ENCODE measurements at places on chromosomes 1 and 21.

DNA sequence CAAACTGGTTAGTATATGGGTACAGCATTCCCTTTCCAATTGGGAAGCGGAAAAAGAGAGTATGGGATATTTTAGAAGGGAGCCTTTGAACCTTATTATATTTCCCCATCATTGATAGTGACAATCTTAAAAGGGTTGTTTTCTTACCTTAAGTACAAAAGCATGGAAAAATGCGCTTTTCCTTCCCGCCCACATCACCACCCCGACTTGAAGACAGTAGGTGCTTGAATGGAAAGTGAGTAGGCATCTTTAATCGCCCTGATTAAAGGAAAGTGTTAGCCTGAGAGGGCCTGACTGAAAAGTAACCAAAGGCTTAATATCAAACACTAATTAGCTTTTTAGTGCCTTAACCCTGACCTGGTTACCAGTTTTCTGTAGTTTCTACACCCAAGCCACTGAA is 15.4 kb downstream of the GGPS1 start:
- DNase-seq = no peak

- peak; percentile 60 for DNase-seq
Observed at GRCh38 chr1:181089676-181090544, 1.4 kb downstream of the IER5 start.

DNA sequence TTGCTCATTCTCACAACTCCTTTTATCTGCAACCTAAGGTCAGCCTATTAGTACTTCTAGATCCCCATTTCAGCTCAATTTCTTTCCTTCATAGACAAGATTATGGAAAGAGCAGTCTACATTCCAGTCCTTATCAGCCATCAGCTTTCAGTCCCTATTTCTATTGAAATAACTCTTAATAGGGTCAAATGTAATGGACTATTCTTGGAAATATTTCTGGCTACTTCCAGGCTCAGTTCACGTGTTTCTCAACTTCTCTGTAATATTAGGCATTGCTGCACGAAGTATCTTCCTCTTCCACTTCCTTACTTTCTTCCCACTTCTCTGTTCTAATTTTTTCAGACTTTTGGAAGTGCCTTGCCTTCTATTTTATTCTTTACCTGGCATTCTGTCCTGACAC is 232.9 kb upstream of the USP25 start:
- no peak for DNase-seq

GRCh38 chr21:44790368-44790767 is 11.3 kb downstream of the UBE2G2 start:
- no peak for DNase-seq

GRCh38 chr1:155970531-155971167 is 7.7 kb downstream of the ARHGEF2 start:
- no peak for DNase-seq

DNA sequence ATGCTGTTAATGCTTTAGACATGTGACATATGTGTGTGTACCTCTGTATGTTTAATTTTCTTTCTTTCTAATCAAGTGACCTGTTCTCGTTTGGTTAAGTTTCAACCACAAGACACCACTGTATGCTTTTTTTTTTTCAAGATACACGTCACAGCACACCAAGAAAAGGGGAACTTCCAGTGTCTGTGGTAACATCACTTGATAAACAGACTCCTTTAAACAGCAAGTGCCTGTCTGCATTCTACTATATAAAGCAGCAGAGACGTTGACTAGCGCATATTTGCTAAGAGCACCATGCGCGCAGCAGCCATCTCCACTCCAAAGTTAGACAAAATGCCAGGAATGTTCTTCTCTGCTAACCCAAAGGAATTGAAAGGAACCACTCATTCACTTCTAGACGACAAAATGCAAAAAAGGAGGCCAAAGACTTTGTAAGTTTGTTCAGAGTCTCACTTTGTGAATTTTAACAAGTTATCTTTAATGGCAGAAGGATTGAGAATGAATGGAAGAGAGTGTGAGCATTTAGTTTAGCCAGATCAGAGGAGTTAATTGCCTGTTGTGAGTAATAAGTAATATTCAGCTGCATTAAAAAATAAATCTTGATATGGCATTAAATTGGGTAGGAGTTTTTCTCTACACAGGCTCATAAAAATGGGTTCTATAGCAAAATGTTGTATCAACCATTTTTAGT is at the start of gene RGS1:
RGS1 (plus strand) TSS at position 275 of the 691 bp plus-strand sequence; CDS start at position 295, 20 bp downstream.
- no peak for DNase-seq

DNA sequence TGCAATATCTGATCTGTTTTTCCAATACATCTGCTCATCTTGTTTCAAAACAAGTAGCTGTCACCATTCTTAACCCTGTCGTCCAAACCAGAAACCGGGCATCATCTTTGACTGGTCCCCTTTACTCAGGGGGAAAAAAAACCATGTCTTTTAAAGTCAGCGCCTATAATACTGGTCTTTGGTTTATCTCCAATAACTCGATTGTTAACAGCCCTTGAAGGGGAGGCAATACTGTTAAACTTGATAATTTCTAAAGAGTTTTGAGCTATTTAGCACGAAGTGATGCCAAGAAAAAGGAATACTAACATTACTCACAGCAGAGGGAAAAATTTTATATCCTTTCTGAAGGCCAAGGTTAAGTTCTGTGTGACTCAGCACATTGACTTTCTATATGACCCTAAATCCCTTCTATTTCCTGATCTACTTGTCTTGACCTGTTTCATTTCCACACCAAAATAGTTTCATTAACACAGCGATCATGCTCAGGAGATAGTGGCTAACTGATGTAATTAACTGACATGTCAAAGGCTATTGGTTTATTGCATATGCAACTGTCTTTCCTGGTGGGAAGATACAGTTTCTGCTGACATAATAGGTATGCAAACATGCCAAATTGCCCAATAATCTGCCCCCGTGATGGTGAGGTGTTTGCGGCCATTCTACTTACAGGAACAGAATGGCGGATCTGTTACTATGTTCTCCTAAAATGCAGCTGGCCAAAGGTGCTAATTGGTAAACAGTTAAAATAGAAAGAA is 59.1 kb downstream of the NFIA start:
- no peak for DNase-seq

- peak; percentile 65 for DNase-seq
Observed at GRCh38 chr1:14915356-14916054, 238.0 kb upstream of the TMEM51 start.

- DNase-seq = no peak
Observed at GRCh38 chr1:162214202-162214601, 144.7 kb downstream of the NOS1AP start.

GRCh38 chr1:195186544-195186943 is 1421.7 kb downstream of the KCNT2 start:
- DNase-seq = no peak

GRCh38 chr1:216749232-216749631 is 26.0 kb upstream of the ESRRG start:
- no peak for DNase-seq

DNA sequence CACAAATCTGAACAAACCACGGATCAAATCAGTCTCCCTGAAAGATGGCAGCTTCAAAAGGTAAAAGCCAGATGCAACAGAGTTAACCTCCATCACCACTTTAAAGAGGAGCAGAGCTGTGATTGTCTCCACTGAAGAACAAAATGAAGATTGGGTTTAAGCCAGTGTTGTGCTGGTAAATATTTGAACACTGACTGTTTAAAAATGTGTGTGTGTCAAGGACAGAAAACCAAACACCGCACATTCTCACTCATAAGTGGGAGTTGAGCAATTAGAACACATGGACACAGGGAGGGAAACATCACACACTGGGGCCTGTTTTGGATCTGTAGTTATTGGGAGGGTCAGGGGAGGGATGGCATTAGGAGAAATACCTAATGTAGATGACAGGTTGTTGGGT is 83.9 kb downstream of the ST6GALNAC5 start:
- no peak for DNase-seq

- DNase-seq = no peak
Observed at GRCh38 chr1:239892602-239893001, 199.1 kb upstream of the FMN2 start.

DNA sequence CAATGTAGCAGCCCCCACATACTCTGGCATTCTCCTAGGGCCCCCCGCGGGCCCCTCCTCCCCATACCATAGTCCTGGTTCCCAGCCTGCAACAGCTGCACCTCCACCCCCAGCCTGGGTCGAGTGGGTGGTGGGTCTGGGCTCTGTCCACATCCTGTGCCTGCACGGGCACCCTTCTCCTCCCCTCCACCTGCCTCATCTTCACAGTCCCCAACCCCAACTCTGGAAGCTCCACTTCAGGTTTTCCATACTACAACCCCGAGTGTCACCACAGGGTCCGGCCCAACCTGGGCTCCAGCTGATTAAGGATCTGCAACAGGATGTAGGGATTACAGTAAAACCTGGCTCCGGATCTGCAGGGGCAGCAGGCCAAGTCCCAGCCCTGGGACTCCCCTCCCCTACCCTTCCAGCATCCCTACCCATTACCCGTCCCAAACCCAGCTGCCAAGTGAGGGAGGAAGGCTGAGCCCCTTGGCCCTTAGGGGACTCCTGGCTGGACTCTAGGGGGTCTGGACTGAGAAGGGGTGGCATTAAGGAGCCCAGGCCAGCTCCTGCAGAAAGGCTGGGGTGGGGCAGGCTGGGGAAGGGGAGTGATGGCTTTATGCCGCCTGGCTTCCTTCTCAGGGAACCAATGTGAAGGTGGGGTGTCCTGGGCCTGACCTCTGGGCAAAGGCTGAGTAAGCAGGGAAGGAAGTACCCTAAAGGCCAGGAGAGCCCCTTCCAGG is 116.8 kb downstream of the CASZ1 start:
- peak; percentile 91 for DNase-seq

DNA sequence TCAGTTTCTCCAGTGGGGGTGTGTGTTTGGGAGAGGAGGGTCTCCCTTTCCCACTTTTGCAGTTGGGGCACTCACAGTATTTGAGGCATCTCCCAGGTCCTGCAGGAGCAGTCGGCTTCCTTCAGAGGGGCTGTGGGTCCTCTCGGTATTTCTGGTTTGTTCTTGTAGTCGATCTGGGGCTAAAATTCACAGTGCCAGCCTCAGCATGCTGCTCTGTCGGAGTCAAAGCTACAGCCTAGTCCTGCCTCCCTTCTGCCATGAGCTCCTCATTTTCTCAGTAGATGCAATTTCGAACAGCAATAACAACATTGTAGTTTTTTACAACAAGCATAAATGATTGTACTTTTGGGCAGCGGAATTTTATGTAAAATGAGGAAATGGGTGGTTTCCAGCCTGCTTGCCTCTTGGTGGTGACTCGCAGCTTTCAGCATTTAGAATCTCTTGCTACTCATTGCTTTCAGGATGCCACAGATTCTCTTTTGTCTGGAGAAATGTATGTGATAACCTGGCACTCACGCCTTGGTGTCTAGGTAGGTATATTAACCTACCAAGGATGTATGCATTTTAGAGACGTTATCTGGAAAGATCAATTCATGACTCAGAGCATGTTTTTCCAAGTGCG is 82.4 kb upstream of the C21orf91 start:
- DNase-seq = no peak

DNA sequence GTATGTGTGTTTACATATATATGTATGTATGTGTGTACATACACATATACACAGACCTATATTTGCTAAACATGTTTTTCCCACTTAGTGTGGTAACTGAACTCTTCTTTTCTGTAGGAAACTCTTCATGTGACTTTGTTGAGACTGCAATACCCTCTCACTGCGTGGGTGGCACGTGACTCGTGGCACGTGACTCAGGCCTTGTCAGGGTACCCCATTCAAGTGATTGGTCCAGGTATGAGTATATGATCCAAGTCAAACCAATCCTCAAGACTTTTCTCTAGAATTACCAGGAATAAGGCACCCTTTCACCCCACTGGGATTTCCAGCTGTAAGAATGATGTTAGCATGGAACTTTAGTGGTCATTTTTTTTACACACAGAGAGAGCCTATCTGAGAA is 149.2 kb upstream of the KCNK2 start:
- no peak for DNase-seq

GRCh38 chr1:231981675-231982074 is 355.1 kb downstream of the DISC1 start:
- DNase-seq = no peak

DNA sequence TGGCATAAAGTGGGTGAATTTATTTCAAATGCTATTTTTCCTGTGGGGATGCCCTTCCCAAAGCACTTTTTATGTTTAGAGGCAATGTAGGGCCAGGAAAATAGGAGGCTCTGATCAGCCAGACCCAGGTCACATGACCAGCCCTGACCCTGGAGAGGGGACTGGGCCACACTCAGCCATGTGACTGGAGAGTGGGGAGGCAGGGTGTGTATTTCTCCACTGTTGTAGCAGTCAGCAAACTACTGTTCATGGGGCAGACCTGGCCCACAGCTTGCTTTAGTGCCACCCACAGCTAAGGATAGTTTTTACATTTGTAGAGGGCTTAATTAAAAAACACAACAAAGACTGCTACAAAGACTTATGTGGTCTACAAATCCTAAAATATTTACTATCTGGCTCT is 153.8 kb downstream of the ACTL8 start:
- DNase-seq = no peak

DNA sequence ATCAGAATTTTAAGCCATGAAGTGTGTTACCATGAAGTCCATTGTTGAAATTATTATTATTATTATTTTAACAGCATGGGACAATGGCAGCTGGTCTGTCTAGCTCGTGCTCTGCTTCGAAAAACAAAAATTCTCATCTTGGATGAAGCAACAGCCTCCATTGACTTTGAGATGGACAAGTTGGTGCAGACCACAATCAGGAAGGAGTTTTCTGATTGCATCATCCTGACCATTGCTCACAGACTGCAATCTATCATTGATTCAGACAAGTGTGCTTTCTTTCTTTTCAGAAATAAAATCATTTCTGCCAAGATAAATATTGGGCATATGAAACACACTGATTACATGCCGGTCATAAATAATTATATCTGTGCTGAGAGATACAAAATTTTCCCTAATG is 21.0 kb downstream of the HSPA13 start:
- no peak for DNase-seq

DNA sequence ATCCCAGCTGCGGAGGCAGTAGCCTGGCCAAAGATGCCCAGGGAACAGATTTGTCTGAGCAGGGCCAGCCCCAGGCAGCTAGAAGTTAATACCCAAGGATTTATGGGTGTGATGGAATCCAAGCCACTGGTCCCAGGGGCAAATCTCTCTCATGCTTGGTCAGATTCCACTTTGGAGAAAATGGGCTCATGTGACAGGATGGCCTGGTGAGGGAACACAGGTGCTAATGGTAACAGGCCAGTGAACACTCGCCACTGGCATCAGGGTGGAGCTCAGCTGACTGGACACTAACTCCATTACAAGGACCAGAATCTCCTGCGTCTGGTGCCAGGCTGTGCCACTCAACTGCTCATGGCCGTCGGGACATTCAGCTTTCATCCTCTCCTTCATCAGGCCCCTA is 12.0 kb downstream of the MDM4 start:
- no peak for DNase-seq

DNA sequence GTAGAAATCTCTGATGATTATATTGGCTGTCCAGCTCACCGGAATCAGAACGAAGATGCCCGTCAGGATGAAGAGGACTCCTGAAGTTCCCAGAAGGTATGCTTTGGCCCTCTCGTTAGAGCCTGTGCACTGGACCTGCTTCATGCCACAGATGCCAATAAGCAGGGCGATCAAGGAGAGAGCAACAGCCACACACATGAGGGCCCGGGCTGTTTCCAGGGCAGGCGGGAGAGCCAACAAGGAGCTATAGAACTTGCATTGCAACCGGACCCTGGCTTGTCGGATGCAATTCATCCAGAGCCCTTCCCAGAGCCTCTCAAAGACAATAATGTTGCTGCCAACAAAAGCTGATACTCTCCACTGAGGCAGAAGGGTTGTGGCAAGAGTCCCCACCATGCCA is 434 bp downstream of the CLDN17 start:
- no peak for DNase-seq

- DNase-seq = no peak
Observed at GRCh38 chr1:44511769-44512168, 106.7 kb downstream of the RNF220 start.

- DNase-seq = no peak
Observed at GRCh38 chr1:171922999-171923398, 81.7 kb downstream of the DNM3 start.

GRCh38 chr1:86247597-86248279 is 91.2 kb upstream of the COL24A1 start:
- no peak for DNase-seq

Data from CMK (cell line).